ENCODE measurements at places on chromosomes 1 and 21.

- DNase-seq = no peak
Measured at GRCh38 chr1:41622859-41623732, 138.6 kb upstream of the EDN2 start.

- no peak for DNase-seq
Measured at GRCh38 chr1:87399264-87399663, 70.6 kb downstream of the LMO4 start.

GRCh38 chr1:43743206-43743605 is 35.9 kb downstream of the ST3GAL3 start:
- DNase-seq = no peak

DNA sequence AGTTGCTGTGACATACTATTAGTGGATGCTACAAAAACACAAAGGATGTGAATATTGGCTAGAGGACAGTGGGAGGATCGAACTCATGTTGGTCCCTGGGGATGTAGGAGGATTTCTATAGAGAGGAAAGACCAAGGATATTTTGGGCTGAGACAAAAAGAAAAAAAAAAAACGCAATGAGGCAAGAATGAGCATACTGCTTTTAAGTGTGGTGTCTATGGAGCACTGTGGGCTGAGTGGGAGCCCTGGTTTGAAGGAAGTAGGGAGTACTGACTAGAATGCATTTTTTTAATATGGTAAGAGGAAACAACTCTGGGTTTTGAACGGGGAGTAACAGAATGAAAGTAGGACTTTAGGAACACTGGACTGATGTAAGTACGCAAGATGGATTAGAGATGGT is 450.7 kb downstream of the NEGR1 start:
- no peak for DNase-seq

GRCh38 chr1:51776408-51776807 is 102.1 kb downstream of the NRDC start:
- DNase-seq = no peak

GRCh38 chr1:2606396-2606880 is 19.9 kb downstream of the PRXL2B start:
- no peak for DNase-seq

DNA sequence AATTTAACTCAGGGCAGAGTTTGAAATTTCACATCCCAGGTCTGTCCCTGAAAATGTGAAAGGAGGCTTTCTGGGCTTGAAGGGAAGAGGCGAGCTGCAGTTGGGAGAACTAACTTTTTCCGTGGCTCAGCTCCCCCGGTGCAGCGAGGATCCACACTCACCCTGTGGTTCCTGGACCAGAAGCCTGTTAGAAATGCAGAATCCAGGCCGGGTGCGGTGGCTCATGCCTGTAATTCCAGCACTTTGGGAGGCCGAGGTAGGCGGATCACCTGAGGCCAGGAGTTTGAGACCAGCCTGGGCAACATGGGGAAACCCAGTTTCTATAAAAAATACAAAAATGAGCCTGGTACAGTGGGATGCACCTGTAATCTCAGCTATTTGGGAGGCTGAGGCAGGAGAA is 2.9 kb upstream of the DHRS3 start:
- DNase-seq = no peak

GRCh38 chr1:100441146-100441545 is 88.8 kb downstream of the CDC14A start:
- DNase-seq = no peak

- DNase-seq = no peak
Measured at GRCh38 chr1:228066891-228067654, 15.4 kb upstream of the ARF1 start.

DNA sequence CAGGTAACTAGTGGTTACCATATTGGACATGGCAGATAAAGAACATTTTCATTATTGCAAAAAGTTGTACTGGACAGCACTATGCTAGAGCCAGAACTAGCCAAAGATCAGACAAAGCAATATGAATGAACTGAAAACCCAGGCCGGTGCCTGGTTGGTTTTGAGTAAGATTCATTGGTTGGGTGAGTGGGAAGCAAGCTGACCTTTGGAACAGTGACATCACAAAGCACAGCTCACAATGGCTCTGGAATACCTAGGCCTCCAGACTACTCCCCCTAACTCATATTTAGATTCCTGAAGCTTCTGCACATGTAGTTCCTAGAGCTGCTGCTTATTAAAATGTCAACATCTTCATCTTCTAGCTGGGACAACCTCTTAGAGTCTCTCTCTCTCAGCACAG is at the start of gene TMCO2:
TMCO2 (plus strand) TSS at position 283 of the 400 bp plus-strand sequence; CDS start at position 340, 57 bp downstream.
- DNase-seq = no peak

DNA sequence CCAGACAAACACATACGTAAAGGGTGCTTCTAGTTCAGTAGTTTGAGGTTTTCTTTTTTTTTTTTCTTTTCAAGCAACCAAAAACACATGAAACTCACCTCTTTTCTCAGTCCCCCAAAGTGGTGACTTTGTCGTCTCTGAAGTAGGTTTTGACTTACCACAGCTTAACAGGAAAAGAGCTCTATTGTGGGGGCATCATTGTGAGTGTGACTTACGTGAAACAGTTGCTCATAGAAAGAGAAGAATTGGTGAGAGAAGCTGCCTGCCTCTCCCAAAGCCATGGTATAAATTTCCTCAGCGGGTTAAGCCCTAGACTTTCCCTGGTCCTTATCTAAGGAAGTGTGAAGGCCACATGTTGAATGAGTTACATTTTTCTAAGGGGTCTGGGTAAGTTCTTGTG is 11.9 kb downstream of the FASLG start:
- DNase-seq = no peak

GRCh38 chr1:75901371-75901770 is 30.8 kb downstream of the ASB17 start:
- DNase-seq = no peak

- DNase-seq = no peak
Measured at GRCh38 chr1:28127617-28128257, 39.3 kb upstream of the EYA3 start.

GRCh38 chr21:17231124-17231523 is 281.7 kb upstream of the CXADR start:
- DNase-seq = no peak

GRCh38 chr1:1462318-1462966 is 9.1 kb upstream of the ATAD3B start:
- DNase-seq = no peak

Data from stimulated activated CD8-positive, alpha-beta memory T cell treated with anti-CD3 and anti-CD28 coated beads, Interleukin-4, amount 100 ng/mL, for 4 hours (primary cell).